IPS-NIHi11 (cell line): ENCODE measurements at places on chromosomes 5 and 9.

GRCh38 chr5:150320044-150320613 is 17.4 kb upstream of the ARSI start:
- DNase-seq: peak; percentile 37

DNA sequence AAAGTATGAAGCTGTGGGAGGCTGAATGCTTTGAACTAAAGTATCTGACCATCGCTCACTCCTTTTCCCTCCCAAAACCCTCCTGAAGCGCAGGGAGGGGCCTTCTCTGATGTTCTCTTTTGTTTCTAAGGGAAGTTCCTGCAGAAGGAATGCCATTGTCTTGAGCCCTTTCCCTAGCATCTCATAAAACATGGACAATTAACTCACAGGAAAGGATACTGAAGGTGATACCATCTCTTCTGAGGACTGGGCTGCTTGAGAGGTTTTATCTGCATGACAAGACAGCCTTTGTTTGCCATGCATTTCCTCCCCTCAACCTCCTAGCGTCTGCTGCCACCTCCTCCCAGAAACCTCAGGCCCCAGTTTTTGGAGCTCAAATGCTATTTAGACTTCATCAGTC is 4.3 kb upstream of the RMND5B start:
- peak; percentile 43 for DNase-seq

DNA sequence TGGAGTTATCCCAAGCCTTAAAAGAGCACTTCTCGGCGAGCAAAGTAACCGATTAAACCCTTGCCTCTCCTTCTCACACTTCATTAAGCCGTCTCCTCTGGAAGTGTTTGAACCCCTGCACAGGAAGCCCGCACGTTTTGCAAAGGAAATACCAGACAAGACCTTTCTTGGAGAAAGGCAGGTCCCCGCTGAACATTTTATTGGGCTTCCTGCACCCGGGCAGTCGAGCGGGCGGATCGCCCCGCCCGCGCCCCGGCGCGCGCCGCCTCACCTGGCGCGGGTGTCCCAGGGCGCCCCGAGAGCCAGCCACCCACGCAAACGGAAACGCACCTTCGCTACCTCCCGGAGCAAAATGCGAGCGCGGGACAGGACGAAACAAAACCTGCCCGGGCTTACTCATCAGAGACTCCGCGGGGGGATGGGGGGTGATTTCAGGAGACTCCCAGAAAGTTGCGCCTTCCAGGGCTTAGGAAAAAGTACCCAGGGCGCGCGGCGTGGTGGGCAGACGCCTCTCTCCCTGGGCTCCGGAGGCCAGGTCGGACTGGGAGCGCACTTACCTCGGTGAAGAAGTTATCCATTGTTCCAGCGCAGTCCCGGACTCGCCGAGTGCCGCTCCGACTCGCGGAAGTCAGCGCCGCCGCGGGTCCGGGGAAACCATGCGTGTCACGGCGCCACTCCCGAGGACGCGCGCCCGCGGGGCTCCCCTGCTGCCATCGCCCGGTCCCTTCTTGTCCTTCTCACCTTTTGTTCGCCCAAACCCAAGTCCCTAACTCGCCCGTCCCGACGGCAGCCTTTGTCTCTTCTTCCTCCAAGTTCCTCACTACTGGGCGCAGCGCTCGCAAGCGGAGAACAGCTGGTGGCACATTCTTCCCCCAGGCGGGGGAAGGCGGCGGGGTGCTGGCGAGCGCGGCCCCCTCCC is 598 bp downstream of the MYO10 start:
- peak; percentile 47 for DNase-seq

DNA sequence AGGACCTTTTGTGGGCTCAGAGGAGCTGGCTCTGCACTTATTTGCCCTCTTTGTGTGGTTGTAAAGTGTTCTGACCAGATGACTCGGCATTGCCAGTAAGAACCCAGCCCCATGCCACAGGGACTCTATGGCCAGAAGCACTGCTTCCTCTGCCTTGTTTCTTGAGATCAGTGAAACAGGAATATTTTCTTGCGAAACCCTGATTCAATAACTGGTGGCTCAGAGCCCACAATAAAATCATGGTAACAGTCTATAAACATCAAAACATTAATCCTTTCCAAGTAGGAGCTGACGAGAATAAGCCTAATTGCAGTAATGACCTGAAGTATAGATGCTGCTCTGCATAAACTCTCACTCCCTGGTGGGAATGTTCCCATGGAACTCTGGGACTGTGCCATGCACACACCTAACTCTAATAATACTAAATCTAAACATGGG is 344.3 kb downstream of the ZNF608 start:
- DNase-seq: no peak

GRCh38 chr5:134581241-134581981 is 51.2 kb downstream of the SAR1B start:
- peak; percentile 8 for DNase-seq

DNA sequence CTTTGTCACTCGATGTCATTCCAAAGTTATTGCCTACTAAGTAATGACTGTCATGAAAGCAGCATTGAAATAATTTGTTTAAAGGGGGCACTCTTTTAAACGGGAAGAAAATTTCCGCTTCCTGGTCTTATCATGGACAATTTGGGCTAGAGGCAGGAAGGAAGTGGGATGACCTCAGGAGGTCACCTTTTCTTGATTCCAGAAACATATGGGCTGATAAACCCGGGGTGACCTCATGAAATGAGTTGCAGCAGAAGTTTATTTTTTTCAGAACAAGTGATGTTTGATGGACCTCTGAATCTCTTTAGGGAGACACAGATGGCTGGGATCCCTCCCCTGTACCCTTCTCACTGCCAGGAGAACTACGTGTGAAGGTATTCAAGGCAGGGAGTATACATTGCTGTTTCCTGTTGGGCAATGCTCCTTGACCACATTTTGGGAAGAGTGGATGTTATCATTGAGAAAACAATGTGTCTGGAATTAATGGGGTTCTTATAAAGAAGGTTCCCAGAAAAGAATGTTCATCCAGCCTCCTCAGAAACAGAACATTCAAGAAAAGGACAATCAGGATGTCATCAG is 11.3 kb downstream of the TLR4 start:
- no peak for DNase-seq

DNA sequence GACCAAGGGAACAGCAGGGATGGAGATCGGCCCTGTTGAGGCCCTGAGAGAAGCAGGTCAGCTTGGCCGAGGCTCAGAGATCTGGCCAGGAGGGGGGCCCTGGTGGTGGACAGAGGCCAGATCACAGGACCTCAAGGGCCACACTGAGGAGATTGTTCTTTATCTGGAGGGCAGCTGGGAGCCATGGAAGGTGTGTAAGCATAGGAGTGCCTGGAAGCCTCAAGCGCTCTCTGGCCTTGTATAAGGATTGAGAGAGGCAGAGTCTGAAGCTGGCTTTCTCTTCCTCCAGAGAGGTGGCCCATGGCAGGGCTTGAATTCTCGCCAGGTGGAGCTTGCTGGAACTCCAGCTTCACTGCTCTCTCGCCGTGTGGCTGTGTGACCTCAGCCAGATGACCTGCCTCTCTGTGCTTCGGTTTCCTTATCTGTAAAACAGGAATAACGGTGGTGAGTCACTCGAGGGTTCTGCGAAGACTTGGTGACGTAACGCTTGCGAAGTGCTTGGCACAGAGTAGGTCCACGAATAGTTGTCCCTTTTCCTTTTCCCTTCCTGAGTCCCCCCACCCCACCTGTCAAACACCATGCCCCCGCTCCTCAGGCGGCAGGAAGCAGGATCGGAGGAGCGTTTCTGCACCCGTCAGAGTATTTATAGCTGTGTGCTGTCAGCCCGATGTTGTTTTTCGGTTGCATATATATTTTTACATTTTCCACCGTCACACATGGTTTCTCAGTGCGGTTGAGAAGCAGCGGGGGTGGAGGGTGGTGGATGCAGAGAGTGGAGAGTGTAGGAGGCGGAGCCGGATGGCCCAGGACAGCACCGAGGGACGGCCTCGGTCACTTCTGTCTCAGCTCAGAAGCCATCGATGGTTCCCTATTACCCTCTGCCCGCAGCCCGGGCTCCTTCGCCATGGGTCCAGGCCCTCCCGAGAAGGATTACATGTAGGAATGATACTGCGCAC is 17.0 kb upstream of the CRB2 start:
- no peak for DNase-seq

DNA sequence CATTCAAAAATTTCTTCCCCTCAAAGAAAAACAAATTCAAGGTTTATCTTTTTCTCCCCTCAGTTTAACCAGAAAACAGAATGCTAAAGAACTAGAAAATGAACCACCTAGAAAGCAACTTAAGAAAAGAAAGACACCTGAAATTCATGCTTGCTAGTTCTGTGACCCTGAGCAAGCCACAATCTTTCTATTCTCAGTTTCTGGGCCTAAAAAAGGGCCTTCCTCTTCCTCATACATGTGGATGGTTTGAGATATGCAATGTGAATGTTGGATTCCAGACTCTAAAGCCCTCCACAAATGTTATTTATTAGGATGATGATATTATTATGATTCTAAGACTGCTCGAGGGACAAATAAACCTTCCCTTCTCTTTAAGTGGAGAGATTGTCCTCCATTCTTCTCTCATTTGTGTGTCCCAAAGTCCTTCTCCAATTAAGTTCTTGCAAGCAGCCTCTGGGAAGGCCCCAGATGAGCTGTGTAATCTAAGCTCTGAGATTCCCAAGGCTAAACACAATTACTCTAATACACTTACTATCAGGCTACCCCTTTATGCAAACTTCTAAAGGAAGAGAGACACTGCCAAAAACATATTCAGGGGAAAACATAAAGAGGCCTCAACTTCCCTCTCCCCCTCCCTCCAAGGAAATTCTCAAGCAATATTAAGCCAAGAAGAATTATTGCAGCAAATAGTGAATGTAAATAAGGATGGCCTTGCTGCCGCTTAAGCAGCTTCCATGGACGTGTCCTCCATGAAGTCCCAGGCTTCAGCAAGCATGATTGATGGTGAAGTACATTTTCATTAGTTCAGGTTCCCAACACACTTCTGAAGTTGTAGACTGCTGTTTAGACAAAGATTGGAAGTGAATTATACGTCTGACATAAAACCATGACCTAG is 80.2 kb downstream of the PRKACG start:
- DNase-seq: no peak

- no peak for DNase-seq
Measured at GRCh38 chr9:111961575-111961974, 65.0 kb downstream of the UGCG start.

- no peak for DNase-seq
Measured at GRCh38 chr5:67795781-67796477, 419.6 kb upstream of the PIK3R1 start.

DNA sequence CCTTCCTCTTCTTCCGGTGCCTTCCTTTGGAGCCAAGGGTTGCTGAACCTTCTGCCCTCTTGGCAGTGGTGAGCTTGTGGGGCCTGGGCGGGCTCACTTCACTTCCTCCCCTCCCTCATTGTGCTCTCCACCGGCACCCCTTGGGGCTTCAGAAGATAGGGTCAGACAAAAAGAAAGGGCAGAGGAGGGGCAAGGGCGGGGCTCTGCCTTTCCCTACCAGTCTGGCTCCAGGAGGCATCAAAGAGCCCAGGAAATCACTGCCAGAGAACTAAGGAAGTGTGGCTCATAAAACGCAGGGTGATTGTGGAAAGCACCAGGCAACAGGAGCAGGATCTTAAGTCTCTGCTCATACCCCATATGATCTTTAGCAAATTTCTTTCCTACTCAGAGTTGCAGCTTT is 34.8 kb downstream of the ACOT12 start:
- DNase-seq: peak; percentile 26

- DNase-seq: no peak
Measured at GRCh38 chr9:137247135-137247915, 3.8 kb upstream of the STPG3 start.

GRCh38 chr5:101543780-101544179 is 640.7 kb upstream of the ST8SIA4 start:
- DNase-seq: no peak

DNA sequence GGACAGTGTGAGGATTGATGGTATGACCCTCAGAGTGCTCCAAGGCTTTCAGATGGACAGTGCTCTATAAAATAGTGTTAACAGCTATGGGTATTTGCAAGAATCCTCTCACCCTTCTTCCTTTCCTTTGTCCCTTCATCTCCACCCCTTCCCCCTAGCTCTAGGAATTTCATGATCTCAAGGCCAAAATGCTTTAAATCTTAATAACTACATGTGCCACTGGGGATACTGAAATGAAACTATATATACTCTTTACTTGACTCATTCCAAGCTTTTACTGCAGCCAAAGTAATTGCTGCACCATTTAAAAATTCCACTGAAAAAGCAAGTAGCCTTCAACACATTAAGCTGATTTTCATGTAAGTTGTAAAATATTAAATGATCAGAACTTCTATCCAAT is 361.6 kb upstream of the SLC30A5 start:
- no peak for DNase-seq

DNA sequence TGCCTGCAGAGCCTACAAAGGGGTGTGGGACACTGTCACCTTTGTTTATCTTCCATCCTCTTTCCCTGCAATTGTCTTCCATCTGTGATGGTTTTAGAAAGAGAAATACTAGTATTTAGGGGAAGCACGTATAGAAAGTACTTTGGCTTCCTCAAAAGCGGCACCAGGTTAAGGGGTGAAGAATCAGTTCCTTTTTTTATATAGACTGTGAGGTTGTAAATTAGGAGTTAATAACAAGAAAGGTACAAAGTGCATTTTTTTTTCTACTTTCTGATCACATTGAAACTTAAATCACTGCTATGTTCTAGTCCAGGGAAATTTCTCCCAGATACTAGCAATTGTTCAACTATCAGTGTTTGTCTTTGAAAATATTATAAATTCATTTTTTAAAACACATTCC is 219.3 kb downstream of the CEMIP2 start:
- DNase-seq: no peak

GRCh38 chr9:546235-546634 is 295.3 kb upstream of the DMRT1 start:
- DNase-seq: no peak

GRCh38 chr5:3284506-3284905 is 311.1 kb upstream of the IRX1 start:
- DNase-seq: no peak

- peak; percentile 54 for DNase-seq
Measured at GRCh38 chr5:93246090-93246855, 334.7 kb downstream of the NR2F1-AS1 start.

- no peak for DNase-seq
Measured at GRCh38 chr5:164289526-164289925, 784.1 kb downstream of the MAT2B start.

- no peak for DNase-seq
Measured at GRCh38 chr5:59041355-59041754, 458.5 kb downstream of the RAB3C start.

DNA sequence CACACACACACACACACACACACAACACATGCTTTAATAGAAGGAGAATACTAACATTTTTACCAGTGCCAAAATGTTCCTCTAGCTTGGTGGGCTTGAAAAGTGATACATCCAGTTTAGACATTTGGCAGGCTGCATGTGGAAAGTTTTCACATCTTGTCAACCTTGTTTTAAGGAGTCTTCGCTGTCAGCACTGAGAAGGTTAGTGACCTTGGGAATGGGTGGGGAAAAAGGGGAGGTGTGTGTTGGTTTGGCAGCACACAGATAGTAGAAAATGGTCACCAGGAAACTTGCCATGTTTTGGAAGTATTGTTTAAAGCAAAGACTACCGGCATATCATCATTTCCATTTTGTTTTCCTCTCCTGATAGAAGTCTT is 346.5 kb upstream of the ADAMTSL1 start:
- no peak for DNase-seq

DNA sequence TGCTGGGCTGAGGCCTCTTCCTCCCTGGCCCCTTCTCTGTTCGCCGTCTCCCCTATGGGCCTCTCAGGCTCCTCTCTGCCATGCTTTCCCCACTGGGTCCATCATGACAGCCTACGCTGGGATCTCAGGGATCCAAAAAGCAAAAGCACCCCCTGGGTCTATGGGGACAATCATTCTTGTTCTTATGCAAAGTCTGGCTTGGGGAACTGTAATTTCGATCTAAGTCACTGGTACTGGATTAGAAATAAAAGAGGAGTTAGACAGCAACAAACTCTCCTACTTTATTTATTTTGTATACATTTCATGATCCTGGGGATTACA is 86.6 kb downstream of the SLC38A9 start:
- peak; percentile 31 for DNase-seq

GRCh38 chr5:172438319-172438668 is 16.0 kb downstream of the SH3PXD2B start:
- no peak for DNase-seq
